ENCODE measurements at places on chromosomes 13 and 19. TPM values are rescaled to one million over a fixed set of nuclear protein-coding genes. Genes with fewer than 3 reads are reported as not detected.
A peak's percentile ranks its signal among the peaks of the same experiment; 100 is the strongest.

GRCh38 chr13:110643768-110644421, 28.6 kb downstream of the NAXD start:
- DNase-seq: no peak

- DNase-seq: peak; percentile 26
These were observed 1.3 kb downstream of the BICRA start for GRCh38 chr19:47609906-47610894.

- DNase-seq: peak; percentile 68
These were observed 65.0 kb downstream of the RASA3 start for GRCh38 chr13:114067381-114067885.

DNA sequence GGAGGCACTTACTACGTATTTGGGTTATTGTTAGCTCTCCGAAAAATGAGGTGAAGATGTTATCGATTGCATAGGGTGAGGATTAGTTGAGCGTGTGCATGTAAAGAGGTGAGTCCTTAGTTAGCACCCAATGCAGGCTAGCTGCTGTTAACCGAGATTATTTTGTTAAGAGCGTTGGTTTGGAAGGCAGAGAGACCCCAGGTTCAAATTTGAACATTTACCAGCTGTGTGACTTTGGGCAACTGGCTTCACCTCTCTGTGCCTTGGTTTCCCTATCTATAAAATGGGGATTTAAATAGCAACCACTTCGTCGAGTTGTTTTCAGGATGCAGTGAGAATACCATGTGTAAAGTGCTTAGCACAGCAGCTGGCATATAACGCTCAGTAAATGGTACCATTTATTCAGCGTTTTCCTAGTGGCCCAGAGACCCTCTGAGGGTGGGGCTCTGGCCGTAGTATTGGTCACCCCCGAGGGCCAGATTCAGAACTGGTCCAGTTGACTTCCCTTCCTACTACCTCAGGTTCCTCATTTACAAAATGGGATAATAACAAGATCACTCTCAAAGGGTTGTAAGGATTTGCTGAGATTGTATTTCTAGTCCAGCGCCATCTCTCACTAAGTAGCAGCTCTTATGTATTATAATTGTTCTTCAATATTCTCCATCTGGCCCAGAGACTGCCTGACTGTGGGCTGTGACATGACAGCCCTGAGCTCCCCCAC, 887 bp downstream of the SIPA1L3 start:
- DNase-seq: no peak

- peak; percentile 65 for DNase-seq
These were observed 9.2 kb downstream of the PGPEP1 start for GRCh38 chr19:18349524-18350128.

The SHFL gene
- 9.0 TPM for total RNA-seq

DNA sequence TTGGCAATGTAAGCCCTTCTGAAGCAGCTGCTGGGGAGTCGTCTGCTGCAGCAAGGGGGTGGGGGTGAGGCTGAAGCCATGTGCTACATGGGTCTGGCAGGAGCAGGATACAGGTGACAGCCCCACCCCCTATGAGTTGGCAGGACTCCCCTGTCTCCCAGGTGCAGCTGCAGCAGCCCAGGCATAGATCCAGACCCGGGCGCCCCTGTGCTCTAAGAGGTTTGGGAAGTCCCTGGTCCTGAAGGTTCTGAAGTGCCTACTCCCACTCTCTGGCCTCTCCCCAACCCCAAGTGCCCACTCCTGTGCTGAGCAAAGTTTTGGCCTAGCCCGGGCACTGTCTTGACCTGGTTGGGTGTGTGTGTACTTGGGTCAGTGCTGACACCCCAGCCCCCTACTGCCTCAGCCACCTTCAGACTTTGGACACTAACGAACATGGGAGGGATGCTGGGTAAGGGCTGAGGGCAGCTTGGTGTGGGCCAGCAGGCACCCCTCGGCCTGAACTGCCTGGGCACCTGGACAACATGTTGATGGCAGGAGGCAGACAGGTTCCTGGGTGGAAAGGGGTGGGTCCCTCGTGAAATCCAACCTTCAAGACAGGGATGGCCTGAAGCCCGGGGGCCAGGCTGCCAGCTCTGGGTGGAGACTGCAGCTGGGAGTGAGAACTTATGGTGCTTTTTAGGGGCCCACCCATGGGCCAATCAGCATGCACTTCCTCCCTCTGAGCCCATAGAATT, 54.1 kb upstream of the SLITRK6 start:
- DNase-seq: no peak

The CLIP3 gene
- 5.0 TPM for total RNA-seq

Data from IMR-90 (cell line).